Aorta (tissue), 5 donors: ENCODE measurements at places on chromosomes 16 and 17. TPM values are rescaled to one million over a fixed set of nuclear protein-coding genes. Genes with fewer than 3 reads are reported as not detected.

Gene FMNL1
- 24.0 TPM for total RNA-seq

Gene GRAPL
- 6.3 TPM for total RNA-seq

Gene RPH3AL
- 12.5 TPM for total RNA-seq

Gene TBC1D28
- total RNA-seq, result not detected

Gene RDM1
- not detected for total RNA-seq

Gene CDH13
- total RNA-seq, result 265 TPM

Gene ASGR1
- 2.6 TPM for total RNA-seq

Gene C16orf96
- 0.13 TPM for total RNA-seq

Gene TRPV3
- total RNA-seq, result 0.49 TPM

Gene PABPN1L
- total RNA-seq, result not detected

Gene NPIPA8
- total RNA-seq, result 2.2 TPM

Gene EVPLL
- not detected for total RNA-seq

Gene KRT36
- total RNA-seq, result not detected

Gene CHCT1
- total RNA-seq, result not detected

Gene CFAP52
- 0.39 TPM for total RNA-seq

Gene ENPP7
- total RNA-seq, result not detected

Gene C17orf67
- total RNA-seq, result 5.0 TPM

Gene IL32
- total RNA-seq, result 71.6 TPM

Gene SLC13A2
- total RNA-seq, result not detected

Gene NOTUM
- 0.60 TPM for total RNA-seq

Gene HLF
- total RNA-seq, result 12.4 TPM

Gene CDT1
- 1.5 TPM for total RNA-seq
